Myocyte (in vitro differentiated cells): ENCODE measurements at places on chromosomes 1 and 21. TPM values are rescaled to one million over a fixed set of nuclear protein-coding genes. Genes with fewer than 3 reads are reported as not detected.

Gene RIIAD1
- not detected in 2 replicates for total RNA-seq

Gene KRTAP13-2
- total RNA-seq: not detected in 2 replicates

- DNase-seq: peak; percentile 62
These were observed 59.1 kb downstream of the CAMK2N1 start for GRCh38 chr1:20426923-20427322.

- DNase-seq: peak; percentile 31
These were observed 144.6 kb upstream of the TNR start for GRCh38 chr1:175887981-175888428.

- DNase-seq: no peak
These were observed 36.0 kb upstream of the DHCR24 start for GRCh38 chr1:54922921-54923421.

- peak; percentile 83 for DNase-seq
These were observed 25.6 kb upstream of the IL20 start for GRCh38 chr1:206839857-206840256.

GRCh38 chr21:35716876-35717565, 343.3 kb downstream of the SETD4 start:
- peak; percentile 32 for DNase-seq

- no peak for DNase-seq
These were observed 148.7 kb downstream of the HHAT start for GRCh38 chr1:210477328-210477924.

- DNase-seq: no peak
These were observed 1.2 kb downstream of the CEP170 start for GRCh38 chr1:243253926-243254232.

- DNase-seq: peak; percentile 71
These were observed 5.0 kb upstream of the ADAMTS1 start for GRCh38 chr21:26850116-26850643.

- no peak for DNase-seq
These were observed 27.6 kb upstream of the ARHGAP29 start for GRCh38 chr1:94265011-94265422.

DNA sequence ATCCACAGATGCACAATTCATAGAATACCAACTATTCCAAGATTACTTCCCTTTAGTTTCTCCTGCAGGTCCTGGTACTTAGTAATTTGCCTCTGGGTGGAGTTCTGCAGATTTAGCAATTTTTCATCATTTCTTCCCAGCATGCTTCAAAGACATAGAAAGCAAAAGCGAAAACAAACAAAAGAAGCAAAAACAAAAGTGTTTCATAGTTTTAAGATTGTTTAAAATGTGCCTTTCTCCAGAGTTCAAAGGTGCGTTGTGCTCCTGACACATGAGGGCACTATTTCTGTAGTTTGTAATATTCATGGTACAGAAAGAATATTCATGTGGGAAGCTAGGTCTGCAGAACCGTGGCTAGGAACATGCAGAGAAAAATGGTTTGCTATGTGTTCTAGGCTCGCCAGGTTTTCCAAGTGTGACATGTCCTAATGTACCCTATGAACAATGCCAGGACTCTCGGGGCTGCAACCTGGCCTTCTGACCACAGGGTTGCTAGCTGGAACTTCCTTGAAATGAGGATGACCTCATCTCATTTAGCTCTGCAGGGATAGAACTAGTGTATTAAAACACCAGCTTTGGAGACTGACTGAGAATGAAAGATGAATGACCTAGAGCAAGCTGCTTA, 30.0 kb upstream of the RCSD1 start:
- peak; percentile 91 for DNase-seq

DNA sequence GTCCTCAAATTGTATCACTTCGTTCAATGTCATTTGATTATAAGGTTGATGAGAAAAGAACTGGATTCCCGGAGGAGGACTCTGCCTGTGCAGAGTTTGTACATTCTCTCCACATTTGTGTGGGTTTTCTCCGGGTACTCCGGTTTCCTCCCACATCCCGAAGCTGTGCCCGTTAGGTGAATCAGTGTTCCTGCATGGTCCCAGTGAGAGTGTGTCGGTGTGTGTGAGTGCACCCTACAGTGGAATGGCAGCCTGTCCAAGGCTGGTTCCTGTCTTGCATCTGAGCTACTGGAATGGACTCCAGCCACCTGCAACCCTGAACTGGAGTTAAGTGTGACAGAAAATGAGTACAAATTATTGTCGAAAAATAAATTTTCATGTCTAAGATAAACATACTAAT, 92.2 kb upstream of the KCTD3 start:
- peak; percentile 22 for DNase-seq

- peak; percentile 45 for DNase-seq
These were observed 43.8 kb upstream of the KCTD3 start for GRCh38 chr1:215523128-215523861.
